Foreskin fibroblast (primary cell): ENCODE measurements at places on chromosomes 2 and 18.

- DNase-seq = peak; percentile 57
Observed at GRCh38 chr2:66364495-66365333, 70.2 kb upstream of the MEIS1 start.

DNA sequence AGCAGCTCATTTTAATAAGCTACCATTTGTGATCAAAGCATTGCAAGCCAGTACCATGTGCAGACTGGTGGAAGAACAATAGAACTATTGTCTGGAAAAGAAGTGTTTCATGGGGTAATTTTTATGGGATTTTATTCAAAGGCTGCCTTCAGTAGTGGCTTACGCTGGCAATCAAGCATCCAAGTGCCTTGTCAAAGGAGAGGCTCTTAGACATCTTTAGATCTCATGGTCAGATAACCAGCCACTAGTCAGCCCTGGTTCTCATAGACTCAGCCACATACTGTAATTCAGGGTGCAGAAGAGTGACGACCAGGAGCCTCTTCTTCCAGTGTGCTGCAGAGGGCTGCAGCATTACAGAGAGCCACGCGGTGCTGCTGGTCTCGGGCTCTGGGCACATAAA lies 98.5 kb upstream of the NOSTRIN start:
- DNase-seq = no peak

GRCh38 chr2:239275044-239275685 lies 125.7 kb downstream of the HDAC4 start:
- peak; percentile 97 for DNase-seq

- peak; percentile 63 for DNase-seq
Observed at GRCh38 chr2:191218292-191218898, 26.8 kb upstream of the MYO1B start.

DNA sequence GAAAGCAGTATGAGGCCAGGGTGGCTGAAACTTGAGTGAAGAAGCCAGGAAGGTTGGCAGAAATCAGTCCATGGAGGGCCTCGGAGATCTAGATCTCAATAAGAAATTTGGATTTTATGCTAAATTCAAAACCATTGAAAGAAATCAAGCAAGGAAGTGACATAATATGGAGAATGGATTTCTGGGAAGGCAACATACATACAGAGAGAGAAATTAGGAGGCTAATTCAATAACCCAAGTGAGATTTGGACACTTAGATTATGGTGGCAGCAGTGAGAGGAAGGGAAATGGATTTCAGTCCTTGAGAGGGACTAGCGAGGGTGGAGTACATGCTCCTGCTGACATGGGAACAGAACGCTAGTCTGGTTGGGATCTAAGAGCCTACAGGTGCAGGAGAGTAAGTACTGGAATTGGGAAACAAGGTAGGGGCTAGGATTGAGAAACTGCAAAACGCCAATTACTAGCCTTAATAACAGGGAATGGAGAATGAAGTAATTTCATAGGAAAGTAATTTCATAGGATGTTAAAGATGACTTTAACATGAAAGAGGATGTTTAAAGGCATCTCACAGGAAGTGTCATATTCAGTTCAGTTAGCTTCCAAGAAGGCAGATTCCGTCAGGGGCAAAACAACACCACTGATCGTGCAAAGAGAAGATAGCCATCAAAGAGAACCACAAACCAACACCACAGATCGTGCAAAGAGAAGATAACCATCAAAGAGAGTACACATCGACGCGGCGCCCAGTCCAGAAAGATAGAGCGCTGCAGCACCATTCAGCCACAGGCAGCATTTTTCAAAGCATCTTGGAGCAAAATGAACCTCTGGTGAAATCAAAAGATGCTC lies 27.2 kb downstream of the CDKL4 start:
- DNase-seq = no peak

- no peak for DNase-seq
Observed at GRCh38 chr2:129914538-129915302, 64.7 kb upstream of the RAB6C start.

DNA sequence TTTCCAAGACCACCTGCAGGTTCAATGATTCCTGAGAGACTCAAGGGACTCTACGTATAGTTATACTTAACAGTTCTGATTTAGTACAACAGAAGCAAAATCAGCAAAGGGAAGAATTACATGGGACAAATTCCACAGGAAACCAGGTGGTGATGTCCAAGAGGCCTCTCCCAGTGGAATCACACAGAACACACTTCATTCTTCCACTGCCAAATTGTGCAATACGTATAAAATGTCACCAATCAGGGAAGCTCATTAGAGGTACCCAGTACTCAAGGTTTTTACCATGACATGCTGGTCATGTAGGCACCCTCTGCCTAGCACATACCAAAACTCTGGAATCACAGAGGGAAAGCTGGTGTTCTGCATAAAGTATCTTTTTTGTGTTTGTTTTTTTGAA lies 22.4 kb downstream of the CAPG start:
- no peak for DNase-seq

DNA sequence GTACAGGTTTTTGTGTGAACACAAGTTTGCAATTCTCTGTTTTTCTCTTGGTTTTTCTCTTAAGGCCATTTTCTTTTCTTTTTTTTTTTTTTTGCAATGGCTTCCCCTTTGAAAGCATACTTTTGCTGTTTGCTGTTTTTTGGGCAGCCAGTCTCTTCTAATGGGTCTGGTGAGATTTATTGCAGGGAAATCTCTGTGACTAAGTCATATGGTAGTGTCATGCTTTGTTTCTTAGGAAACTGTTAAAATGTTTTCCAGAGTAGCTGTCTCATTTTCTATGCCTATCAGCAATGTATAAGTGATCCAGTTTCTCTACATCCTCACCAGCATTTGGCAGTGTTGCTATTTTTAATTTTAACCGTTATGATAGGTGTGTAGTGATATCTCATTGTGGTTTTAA lies 27.9 kb upstream of the CDCA7 start:
- DNase-seq = peak; percentile 29

DNA sequence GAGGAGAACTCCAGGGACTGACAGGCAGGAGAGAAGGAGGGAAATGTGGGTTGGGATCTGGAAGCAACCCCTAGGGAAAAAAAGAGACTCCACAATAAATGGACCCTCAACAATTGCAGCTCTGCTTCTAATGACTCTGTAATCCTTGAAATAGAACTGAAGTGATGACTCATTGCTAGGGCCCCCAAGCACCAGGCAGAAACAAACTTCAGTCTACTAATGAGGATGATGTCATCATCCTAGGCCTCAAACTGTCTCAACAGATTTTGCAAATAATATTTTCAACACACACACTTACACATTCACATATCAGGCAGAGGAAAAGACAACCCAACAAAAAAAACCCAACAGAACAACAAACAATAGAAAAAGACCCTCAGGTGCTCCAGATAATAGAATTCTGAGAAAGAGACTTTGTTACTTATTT lies 143.3 kb downstream of the HDAC4 start:
- peak; percentile 91 for DNase-seq
